HT1080 (cell line): ENCODE measurements at places on chromosomes 1 and 21.

GRCh38 chr21:45443595-45444181 is 38.7 kb downstream of the COL18A1 start:
- no peak for DNase-seq

DNA sequence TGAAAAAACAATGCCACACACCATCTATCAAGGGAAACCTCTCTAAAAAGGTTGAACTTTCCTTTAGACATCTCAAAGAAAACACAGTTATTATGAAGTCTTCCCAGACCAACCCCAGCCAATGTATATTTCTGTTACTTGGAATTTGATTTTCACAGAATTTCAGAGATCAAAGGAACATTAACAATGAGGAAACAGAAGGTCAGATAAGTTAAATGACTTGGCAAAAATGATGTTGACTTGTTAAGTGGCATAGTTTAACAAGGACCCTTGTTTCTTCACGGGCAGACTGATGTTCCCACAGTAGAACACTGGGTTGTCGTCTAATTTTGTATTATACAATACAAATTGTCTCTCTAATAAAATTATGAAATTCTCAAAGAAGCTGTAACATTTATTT is 29.0 kb downstream of the NME7 start:
- no peak for DNase-seq

DNA sequence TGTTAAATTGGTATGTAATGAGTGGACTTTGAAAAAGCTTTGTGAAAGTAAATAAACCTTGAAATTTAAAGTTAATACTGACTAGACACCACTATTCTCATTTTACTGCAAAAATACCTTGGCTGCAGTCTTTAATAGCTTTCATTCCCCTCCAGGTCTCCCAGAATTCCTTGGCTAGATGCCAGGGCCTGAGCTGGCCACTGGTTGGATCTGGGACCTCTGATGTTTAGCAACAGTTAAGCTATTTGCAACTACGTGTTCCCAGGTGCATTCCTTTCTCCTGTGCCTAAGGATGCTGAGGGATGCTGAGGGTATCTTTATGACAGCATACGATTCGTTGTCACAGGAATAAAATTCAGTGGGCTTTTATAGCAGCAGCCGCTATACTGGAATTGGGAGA is 938.7 kb downstream of the TTLL7 start:
- DNase-seq: no peak

DNA sequence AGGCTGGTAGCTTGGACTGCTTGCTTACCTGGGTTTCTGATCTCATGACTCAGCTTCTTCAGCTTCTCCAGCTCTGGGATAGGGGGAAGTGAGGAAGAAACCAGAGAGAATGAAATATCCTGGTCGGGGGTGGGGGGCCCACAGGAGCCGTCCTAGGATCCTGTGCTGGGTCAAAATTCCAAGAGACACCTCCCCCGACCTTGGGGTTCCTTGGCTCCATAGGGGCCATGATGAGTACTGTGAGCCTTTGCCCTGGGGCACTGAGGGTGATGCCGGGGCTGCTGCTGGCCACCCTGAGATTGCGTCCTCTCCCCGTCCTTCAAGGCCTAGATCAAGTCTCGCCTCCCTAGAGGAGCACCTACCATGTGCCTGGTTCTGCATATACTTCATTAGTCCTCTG is 40.0 kb downstream of the MYOM3 start:
- DNase-seq: no peak

GRCh38 chr1:245156041-245156735 is 1.4 kb downstream of the KIF26B start:
- DNase-seq: peak; percentile 77
